Parietal lobe (tissue), 2 donors: ENCODE measurements at places on chromosomes 13 and 19. TPM values are rescaled to one million over a fixed set of nuclear protein-coding genes. Genes with fewer than 3 reads are reported as not detected.

EFNA2 gene
- 7.5 TPM for total RNA-seq

ADGRE2 gene
- 0.31 TPM for total RNA-seq

SHISA2 gene
- 30.7 TPM for total RNA-seq

NUP62 gene
- total RNA-seq: 26.0 TPM
